ENCODE measurements at places on chromosomes 11 and 22.

DNA sequence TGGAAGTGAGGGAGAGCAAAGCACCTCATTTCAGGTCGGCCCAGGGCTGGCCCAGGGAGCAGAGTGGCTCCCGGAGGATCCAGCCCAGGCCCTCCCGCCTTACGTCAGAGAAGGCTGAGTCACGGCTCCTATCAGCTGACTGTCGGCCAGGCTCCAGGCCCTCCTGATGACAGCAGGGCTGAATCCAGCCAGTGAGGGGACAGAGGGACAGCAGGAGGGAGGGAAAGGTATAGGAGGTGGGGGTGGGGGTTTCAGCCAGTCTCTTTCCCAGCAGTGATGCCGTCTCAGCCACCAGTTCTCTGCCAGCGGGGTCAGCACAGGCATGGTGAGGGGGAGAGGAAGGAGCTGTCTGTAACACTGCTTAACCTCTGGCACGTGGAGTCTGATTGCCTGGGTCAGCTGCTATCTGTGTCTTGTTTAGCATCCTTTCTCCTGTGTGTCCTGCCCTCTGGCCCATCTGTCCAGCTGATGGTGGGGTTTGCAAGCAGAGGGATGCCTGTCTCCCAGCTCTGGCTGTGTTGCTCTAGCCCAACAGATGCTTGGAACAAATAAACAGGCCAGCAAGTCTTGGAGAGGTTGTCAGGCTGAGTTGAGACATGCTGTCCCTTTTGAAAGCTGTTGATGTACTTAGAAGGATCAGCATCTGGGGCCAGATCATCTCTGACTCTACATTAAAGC, 74.0 kb downstream of the ADAMTS15 start:
- peak; percentile 56 for DNase-seq

DNA sequence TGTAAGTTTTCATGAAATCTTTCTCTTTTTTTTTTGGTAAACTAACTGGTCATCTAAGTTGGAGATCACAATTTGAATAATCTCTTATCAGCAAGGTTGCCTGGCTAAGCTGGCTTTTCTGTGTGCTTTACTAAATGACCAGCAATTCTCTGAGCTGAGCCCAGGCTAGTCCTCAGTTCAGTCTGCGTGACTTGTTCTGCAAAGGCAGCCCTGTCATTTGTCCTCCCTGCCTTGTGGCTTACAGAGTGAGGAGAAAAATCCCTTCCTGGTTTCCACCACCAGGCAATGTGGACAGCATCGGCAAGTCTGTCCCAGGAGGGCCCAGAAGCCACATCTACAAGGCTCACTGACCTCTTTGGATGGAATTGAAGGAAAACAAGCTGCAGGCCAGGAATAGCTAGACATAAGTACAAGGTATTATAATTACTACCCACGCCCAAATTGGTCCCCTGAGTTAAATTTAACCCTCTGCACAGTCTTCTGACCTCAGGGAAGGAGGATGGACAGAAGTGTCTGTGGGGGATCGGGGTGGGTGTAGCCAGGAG, 108.6 kb downstream of the SCN3B start:
- no peak for DNase-seq

DNA sequence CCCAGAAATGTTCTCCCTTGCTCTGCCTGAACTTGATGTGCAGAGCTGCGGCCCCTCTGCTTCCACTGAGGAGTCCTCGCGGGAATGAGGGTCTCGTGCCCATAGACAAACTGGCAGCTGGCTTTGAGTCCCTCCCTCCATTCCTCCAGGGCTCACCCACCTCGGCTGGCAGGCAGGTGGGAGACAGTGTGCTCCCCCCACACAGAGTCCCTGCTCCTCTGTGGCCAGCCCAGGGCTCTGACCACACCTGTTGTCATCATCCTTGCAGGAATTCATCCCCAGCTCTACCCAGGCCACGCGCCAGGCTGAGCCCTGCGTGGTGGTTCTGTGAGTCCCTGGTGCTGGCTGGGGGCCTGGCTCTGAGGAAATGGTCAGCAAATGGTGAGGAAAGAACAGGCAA, 521.9 kb downstream of the TBC1D22A start:
- no peak for DNase-seq

GRCh38 chr11:1167751-1168231, 10.0 kb downstream of the MUC5AC start:
- DNase-seq: no peak

- no peak for DNase-seq
Observed at GRCh38 chr22:34294986-34295385, 374.7 kb upstream of the LARGE1 start.

GRCh38 chr22:39254789-39255298, 10.1 kb upstream of the PDGFB start:
- DNase-seq: peak; percentile 52

DNA sequence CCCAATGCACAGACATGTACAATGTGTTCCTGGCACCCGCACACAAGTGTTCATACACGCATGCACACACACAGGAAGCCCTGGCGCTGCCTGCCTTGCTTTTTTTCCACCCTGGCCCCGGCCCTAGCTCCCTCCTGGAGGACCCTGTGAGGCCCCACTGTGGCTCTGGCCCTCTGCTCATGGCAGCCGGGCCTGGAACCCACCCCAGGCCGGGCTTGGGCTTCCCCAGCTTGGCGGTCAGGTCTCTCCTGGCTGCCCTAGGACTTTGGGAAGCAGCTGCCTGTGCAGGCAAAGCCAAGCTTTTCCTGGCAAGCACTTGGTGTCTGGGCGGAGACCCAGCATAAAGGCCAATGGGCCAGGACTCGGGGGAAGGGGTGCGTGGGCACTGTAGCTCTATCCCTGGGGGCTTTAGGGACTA, 30.5 kb downstream of the CD82 start:
- no peak for DNase-seq

DNA sequence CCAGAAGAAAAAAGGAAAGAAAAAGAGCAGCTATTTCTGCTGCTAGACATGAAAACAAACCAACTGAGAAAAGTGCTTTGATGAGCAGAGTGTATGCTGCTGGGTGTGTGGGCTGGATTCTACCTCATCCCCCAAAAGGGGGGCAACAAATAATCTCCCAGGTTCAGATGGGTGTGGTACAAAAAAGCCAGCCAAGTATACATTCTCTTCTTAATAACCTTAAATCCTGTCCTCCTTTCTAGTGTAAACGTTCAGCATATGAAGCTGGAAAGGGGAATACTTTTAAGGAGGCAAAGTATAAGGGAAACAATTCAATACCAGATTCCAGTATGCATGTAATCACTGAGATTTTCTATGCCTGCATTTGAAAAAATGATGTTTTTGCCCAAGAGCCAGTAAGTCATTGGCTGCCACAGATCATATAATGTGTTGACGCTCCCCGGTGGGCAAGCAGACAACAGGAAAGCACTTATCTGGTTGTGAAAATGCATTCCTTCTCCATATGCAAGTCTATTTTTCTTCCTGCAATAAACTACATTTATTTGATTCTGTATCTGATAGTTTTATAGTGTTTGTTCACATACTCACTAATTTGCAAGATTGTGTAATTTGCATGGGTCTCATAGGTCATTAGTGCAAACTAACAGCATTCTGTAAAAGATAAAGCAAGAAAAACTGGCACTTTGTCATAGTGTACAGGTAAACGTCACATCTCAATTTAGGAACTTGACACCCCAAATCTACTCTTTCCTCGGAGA, 201.1 kb downstream of the CADM1 start:
- no peak for DNase-seq

- DNase-seq: no peak
Observed at GRCh38 chr11:64466115-64466718, 107.3 kb downstream of the RPS6KA4 start.

DNA sequence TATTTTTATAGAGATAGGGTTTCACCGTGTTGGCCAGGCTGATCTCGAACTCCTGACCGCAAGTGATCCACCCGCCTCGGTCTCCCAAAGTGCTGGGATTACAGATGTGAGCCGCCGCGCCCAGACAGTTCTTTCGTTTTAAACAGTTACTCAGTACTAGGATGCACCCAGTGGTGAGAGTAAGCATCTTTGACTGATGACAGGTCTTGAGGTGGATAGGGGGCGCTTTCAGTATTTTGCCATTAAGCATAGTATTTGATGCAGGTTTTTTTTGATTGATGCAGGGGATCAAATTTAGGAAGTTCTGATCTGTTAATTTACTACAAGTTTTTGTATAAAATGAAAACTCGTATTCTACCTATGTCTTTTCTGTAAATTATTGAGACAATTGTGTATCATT, 13.2 kb upstream of the TRIM34 start:
- DNase-seq: no peak

DNA sequence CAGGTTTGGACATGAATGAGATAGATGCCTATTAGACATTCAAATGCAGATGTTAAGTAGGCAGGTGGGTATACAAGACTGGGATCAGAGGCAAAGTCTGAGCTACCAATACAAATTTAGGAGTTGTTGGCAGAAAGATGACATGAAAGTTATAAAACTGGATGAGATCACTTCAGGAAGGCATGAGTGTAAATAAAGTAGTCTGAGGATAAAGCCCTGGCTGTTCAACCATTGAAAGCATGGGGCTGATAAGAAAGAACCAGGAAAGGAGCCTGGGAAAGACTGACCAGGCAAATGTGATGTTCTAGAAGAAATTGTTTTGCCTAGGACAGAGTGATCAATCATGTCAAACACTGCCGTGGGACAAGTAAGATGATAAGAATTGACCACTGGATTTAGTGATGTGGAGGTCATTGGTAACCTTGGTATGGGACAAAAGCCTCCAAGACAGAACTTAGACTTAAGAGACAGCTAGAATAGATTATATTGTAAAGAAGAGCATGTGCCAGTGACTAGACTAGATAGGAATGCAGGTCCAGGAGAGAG, 98.5 kb downstream of the EHF start:
- DNase-seq: no peak

GRCh38 chr11:131622193-131622592, 251.8 kb downstream of the NTM start:
- DNase-seq: no peak

DNA sequence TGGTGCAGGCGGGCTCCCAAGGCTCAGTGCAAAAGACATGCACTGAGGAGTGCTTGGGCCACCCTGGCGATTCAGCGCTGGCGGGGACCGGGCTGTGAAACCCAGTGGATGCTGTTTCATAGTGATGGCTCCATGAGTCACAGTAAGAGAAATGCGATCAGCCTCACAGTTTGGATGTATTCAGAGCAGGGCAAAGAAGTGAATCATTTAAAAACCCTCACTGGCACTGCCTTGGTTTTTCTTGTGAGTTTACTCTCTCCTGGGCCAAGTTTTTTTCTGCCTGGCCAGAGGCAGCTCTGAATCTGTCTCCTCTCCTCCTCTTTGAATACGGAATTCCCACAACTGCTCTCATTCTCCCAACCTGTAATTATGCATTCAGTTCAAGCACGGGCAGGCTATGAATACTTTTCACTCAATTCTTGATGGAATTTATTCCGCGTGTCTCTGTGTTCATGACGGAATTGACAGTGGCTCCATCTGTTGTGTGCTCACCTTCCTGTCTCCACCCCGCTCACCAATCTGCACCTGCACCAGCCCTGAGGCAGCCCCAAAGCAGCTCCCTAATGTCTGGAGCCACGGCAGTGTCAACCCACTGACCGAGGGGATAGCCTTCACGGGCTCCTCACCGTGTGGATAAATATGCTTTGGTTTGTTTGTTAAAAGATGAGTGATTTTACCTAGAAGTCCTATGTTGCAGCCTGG, 14.9 kb downstream of the ADAMTS8 start:
- DNase-seq: no peak

GRCh38 chr22:41946629-41947423, at the start of gene CENPM:
Gene CENPM (minus strand): TSS chr22:41947152. CDS start chr22:41947076, 76 bp downstream.
- peak; percentile 100 for DNase-seq

DNA sequence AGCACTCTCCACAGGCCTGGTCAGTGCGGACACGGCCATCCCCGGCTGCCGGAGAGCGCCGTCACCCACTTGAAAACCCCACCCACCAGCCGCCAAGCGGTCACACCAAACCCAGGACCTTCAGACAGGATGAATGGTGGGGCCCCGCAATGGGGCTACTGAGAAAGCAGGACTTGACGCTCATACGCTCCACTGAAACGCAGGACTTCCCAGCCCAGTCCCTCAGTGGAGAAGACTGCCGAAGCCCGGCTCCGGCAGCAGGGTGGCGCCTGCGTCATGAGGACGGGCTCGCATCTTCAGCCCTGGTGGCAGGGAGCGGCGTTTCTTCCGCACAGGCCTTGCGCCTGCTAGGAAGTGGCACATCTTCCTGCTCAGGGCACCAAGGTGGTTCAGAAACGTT, 15.3 kb upstream of the PHLDA2 start:
- DNase-seq: no peak

- no peak for DNase-seq
Observed at GRCh38 chr11:87659807-87660206, 515.4 kb downstream of the RAB38 start.

DNA sequence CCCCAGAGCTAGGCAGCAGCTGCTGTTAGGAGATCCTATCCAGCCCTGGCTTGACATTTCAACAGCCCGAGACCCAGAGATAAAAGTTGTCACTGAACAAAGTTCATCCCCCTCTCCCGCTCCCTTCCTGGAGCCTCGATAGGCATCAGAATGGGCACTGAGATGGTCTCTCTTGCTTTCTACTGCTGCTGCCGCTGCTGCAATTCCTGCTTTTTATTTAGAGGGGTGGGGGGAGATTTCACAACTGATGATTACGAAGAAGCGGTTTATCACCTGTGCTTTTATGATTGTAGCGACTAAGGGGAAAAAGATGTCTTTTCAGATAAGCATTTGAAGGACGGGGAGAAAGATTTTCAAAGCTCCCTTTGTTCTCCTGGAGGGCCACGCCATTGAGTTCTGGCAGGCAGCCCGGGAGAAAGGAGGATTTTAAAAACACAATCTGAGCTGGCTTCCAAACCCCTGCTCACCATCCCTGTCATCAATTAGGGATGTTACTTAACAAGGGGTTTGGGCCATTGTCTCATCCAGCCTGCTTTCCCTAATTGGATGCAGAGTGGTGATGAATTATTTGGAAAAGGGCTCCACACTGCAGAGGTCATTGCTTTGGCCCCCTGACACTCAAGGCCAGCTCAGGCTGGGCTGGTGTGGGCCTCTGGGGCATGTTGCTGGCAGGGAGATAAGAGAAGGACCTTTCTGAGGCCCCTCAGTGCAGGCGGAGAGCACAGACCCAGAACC, 344.7 kb downstream of the BUD13 start:
- peak; percentile 79 for DNase-seq

- DNase-seq: peak; percentile 80
Observed at GRCh38 chr22:25202290-25202921, 2.7 kb downstream of the CRYBB3 start.

DNA sequence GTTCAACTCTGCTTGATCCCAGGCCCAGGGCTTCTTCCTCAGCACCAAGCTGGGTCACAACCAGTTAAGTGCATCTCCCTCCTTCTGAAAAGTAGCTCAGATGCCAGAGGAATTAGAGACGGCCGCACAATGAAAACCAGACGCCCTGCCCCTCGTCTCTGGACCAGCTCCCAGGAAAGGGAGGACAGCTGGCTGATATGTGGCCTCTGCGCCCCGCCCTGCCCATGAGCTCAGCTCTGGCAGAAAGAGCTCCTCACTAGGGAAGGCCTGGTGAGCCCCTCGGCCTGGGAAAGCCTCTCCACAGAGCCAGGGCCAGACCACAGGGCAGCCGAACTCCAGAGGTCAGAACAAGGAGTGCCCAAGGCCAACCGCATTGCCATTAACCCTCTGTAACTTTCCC, 18.1 kb upstream of the SCGB1A1 start:
- DNase-seq: no peak
